ENCODE measurements at places on chromosomes 4 and X.

DNA sequence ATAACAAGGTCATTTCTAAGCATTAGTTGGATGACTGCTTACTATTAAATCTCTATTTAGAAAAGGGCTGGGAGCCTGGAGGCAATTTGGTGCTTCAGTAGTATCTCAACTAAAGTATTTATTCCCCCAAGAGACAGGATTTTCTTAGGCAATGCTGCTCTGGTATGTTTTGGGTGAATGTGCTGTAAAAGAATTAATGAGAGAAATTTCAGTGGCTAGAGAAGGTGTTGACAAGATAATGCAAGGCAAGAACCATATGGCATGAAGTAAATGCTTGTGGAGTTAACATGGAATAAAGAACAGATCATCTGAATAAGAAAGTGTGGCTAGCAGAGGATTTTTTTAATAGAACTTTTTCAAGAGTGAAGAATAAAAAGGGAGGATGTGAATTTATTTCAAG lies 3.9 kb downstream of the CYP2U1 start:
- DNase-seq: no peak

DNA sequence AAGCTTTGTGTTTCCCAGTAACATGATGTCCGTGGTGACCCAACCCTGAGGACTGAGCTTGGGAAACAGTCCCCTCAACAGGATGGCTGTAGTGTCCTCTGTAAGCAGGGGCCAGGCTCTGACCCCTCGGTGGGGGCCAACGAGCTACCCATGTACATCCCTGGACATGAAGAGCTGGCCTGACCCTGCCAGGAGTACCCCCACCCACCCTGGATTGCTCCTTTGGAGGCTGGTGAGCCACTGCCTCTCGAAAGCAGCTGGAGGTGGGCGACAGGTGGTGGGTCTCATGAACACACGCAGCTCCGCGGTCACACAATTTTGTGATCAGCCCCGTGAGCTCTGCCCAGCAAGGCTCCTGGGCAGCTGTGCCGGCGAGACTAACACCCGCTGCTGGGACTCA lies 33.5 kb downstream of the NSG1 start:
- no peak for DNase-seq

GRCh38 chr4:24514808-24515207 lies 69.5 kb downstream of the DHX15 start:
- DNase-seq: no peak

DNA sequence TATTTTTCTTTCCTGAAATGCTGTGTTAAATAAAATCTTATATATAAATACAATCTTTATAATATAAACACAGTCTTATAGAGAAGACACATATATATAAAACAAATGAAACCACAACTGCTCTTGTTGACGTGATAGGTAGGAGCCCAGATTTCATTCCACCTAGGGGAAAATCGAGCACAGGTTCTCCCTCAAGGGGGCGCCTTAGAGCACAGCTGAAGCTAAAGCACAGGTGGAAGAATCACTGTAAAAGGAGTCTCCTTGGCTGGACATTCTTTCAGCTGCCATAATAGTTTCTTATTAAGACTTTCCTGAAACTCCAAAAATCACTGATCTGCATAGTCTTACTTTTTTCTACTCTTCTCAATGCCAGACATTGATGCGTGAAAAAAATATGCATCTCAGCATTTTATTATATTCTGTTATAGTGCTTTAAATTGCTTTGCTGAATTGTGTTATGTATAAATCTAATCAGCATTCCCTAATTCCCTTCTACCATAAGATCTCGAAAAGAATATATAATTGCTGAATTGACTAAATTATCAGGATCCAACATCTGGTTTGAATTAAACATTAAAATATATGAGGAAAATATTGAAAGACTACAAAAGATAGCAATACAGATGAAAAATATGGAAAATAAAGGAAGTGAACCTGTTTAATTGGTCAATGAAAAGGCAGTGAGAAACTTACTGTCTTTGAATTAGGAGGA lies 25.5 kb upstream of the RXFP1 start:
- peak; percentile 48 for DNase-seq

DNA sequence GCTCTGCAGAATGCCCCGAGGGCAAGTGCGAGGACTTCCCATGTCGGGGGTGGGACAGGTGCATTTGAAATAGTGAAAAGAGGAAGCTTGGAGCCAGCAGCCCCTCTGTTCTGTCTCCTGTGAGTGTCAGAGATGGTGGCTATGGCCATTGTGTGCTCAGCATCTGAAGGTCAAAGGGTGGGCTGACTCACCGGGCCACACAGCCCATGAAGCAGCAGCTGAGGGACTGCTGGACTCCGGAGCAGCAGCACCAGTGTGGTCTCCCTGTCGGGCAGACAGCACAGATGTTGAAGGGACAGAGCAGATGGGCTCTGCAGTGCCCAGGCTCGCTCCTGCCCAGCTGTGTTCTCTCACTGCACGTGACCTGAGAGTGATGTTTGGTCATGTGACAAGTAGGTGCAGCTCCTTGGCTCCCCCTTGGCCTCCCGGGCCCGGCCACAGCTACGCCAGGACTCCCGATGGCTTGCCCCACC lies 53.5 kb downstream of the TBC1D14 start:
- DNase-seq: no peak

DNA sequence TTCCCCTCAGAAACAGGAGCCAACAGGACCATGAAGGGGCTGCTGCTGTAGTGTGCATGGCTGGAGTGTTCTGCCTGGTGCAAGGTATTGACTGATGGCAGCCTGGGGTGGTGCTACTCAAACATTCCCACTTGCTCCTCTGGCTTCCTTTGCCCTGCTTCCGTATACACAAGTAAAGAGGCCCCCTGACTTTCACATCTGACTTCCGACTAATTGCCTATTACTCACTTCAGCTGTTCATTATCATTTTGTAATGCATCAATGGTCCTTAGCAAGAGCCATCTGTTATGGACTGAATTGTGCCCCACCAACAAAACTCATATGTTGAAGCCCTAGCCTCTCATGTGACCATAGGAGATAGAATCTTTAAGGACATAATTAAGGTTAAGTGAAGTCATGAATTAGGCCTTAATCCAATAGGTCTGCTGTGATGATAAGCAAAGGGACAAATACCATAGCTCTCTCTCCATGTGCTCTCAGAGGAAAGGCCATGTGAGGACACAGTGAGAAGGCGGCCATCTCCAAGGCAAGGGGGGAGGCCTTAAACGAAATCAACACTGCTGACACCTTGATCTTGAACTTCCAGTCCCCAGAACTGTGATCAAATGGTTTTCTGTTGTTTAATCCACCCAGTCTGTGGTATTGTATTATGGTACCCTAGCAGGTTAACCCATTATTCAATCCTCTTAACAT lies 122.5 kb upstream of the CLNK start:
- no peak for DNase-seq

DNA sequence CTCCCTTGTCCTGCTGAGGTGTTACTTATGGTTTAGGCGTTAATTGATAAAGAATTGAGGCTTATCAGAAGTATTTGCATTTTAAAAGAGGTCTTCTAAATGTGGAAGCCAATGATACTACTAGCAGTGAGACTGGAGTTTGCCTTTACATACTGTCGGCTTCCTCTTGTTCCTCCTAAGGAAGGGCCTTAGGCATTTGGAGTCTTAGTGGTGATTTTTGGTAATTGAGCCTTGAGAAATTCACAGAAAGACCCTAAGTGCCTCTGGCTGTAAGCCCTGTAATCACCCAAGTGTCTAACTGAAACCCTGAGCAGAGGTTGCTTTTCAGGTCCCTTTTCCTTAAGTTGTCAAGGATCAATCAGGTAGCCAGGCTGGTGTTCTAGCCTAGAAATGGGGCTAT lies 14.8 kb downstream of the IL13RA1 start:
- DNase-seq: no peak

DNA sequence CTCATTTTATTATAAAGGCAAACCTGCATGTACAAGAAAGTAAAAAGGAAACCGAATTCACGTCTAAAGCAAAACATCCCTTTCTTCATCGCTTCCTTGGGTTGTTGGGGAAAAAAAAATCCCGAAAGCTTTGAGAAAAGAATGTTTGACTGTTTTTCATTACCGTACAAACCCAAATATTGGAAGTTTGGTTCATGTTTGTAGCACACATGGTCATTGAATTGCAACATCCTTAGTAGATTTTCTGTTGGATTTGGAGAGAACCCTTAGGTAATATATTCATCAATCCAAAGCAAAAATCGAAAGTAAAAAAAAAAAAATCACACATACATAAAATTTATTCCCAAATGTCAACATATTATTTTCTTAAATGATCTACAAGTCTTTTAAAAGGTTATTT lies 420.3 kb downstream of the MAPK10 start:
- no peak for DNase-seq

DNA sequence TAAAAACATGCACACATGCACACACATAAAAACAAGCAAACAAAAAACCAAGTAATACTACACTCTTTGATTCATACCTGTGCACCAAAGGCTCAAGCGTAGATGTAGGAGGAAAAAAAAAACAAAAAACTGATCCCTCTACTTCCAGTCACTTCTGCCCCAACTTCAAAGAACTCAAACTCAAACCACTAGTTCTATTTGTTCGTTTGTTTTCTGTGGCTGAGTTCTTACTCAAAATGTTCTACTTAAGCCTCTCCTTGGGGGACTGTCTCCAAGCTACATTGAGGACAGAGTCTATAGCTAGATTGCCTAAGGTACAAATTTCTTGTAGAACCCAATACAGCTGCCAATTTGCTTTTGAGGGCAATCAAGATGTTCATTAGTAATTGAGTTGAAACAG lies 171.0 kb upstream of the ATOH1 start:
- no peak for DNase-seq

DNA sequence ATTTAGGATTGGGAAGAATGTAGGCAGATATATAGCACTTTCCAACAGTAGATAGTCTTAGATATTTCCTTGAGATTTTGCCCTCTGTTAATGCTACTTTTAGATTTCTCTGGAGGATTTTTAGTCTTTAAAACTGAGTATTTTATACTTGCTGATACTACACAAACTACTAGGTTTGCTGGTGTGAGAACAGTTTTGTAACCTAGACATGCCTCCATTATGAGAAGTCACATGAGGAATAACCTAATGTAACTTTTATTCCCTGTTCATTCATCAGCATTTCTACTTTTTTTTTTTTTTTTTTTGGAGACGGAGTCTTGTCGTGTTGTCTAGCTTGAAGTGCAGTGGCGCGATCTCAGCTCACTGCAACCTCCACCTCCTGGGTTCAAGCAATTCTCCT lies 137.2 kb downstream of the RAPGEF2 start:
- no peak for DNase-seq

- no peak for DNase-seq
Observed at GRCh38 chrX:109472939-109473735, 8.7 kb downstream of the GUCY2F start.

DNA sequence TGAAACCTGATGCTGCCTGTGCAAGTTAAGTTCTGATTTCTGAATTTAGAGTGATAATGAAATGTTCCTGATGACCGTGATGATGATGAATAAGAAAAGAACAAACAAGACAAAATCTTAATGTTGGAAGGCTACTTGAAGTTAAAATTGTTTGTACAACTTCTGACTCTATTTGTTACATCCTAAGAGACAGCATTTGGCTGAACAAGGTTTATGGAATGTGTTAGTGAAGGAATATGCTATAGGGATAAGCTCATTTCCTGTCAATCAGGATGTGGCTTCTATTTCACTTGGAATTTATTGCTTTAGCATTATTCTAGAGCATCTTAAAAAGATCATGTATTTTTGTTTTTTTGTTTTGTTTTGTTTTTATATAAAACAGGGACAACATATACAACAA lies 267.5 kb downstream of the FAT4 start:
- no peak for DNase-seq

DNA sequence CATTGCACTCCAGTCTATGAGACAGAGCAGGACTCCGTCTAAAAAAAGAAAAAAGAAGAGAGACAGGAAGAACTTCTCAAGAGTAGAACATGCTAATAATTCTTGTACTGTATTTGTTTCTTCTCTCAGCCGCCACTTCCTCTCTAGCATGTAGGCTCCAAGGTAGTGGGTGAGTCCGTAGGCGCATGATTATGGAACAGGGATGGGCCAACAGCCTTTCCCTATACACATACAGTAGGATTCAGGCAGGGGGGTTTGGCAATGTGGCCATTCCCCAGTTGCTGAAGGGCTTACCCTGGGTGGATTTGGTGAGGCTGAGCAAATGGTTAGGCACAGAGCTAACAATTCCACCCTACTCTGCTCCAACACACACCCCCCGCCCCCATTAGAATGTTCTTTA lies 35.0 kb upstream of the APLN start:
- DNase-seq: no peak

DNA sequence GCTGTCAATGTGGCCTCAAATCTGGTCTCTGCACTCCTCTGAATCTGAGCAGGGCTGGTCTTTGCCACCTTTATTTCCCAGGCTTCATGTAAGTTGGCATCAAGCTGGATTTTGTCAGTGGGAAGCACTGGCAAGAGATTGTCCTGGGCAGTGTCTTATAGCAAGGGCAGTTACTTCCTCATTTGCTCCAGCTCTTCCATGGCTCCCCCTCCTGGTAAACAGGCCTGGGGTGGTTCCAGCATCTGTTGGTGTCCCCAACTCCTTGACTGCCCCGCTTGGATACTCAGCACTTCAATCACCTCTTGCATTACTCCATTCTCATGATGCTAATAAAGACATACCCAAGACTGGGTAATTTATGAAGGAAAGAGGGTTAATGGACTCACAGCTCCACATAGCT lies 15.0 kb upstream of the REST start:
- DNase-seq: peak; percentile 16

DNA sequence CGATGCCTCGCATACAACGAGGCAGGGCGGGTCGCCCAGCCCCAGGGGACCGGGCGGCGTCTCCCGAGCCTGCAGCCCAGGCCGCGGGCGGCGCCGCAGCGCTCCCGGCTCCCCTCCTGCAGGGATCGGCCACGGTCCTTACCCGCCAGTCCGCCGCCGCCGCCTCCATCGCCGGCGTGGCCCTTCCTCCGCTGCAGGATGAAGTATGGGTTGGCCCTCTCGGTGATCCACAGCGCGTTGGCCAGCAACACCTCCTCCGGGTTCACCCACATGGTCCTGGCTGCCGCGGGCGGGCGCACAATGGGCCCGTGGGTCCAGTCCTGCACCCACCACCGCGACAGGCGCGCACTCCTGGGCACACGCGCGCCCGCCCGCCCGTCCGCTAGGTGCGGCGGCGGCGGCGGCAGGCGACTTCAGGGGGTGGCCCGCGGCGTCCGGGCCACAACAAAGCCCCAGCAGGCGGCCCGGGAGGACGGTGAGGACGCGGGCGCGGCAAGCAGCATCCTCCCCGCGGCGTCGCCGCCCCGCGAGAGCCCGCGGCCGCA lies 339 bp downstream of the TBC1D9 start:
- peak; percentile 29 for DNase-seq

DNA sequence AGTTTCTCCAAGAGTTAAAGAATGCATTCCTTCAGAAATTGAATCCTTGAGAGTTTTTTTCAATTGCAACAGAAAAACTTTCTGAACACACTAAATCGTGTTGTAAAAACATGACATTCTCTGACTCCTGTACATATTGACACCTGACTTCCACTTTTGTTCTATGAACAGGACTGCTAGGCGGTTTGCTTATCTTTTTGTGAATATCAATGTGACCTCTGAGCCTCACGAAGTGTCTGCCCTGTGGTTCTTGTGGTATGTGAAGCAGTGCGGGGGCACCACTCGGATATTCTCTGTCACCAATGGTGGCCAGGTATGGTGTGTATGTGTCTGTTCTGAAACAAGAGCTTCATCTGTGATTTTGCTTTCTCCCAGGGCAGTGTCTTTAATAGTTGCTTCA lies 71.9 kb downstream of the MAOA start:
- no peak for DNase-seq

GRCh38 chrX:154025230-154025629 lies 5.5 kb upstream of the IRAK1 start:
- DNase-seq: no peak
